ENCODE measurements at places on chromosomes 11 and 22.
A peak's percentile ranks its signal among the peaks of the same experiment; 100 is the strongest.

DNA sequence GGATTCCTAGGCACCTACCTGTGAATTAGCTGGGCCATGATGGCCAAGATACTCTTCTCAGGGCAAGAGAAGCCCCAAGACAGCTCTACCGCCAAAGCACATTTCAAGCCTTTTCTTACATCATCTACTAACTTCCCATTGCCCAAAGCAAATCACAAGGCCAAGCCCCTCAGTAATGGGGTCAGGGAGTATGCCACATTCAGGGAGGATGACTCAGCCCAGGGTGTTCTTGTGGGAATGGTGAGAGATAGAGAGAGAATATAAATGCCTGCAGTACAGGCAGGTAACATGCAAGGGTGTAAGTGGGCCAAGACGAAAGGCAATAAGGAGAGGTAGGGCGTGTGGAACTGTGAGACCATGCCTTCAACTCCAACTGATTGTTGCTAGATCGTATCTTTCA lies 162.5 kb upstream of the ISX start:
- DNase-seq = no peak

DNA sequence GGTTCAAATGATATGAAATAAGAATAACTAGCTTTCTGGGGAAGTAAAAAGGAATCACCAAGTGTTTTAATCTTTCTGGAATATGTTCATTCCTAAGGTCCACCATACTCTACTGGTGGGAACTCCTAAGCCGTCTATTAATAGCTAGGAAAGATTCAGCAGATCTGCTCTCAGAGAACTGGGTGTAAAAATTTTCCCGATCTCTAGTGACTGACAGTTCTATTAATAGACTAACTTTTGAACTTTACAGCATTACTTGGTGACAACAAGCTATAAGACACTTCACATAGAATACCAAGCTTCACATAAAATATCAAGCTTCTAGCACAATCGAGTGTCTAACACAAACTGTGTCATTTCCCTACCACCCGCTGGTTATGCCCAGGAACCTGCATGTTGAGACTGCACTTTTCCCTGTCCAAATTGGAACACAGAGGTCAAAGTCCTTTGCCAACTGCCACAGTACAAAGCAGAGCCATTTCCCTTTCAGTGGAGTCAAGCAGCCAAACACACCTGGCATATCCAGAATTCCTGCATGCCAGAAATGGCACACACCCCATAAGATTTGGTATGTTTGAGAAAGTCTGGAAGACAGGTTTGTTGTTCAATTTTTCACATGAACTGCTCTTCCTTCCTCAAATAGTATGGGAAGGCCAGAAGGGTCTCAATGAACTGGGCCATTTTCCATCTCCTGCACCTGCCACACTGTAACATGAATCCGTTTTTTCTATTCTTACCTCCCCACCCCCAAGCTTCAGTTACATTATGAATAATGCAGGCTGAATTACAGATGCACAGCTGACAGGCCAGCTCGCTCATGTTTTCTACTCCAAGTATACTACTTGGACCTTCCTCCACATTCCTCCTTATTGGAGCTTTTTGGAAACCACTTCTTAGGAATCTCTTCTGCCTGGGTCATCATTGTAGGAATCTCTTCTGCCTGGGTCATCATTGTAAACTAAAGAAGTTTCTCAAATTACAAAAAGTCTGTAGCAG lies 3.7 kb downstream of the OSBP start:
- DNase-seq = peak; percentile 14

- DNase-seq = no peak
Measured at GRCh38 chr11:130645843-130646197, 197.4 kb downstream of the ADAMTS15 start.

DNA sequence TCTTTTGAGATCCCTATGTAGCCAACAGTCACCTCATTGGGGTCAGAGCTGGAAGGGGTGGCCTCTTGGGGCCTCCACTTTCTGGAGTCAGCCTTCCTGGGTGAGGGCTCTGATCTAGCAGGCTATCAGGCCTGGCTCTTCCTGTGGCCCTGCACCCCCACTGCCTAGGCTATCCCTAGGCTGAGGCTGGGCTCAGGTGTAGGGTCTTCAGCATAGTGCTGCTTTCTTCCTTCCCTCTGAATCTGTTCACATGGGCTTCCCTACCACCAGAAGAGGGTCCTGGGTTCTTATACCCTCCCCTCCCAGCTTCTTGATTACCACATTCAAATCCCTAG lies 456 bp upstream of the SPI1 start:
- no peak for DNase-seq

GRCh38 chr11:117743121-117743815 lies 53.7 kb downstream of the DSCAML1 start:
- no peak for DNase-seq
